ENCODE measurements at places on chromosomes 12 and 14.

DNA sequence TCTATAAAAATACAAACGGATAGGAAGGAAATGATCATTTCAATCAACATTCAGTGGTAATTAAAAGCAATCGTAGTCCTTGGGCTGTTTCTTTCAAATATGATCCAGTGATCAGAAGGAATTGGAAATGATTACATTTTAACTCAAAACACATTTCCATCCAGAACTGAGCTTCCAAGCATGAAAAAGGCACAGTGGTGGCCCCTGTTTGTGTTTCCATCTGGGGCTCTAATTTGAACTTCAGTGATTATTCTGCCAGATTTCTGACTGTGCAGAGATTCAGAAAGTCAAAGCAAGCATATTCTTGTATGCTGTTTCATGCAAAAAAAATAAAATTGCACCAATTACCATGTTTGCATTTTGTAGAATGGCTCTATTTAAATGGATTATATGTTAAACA, 157.0 kb upstream of the LMNTD1 start:
- no peak for DNase-seq

DNA sequence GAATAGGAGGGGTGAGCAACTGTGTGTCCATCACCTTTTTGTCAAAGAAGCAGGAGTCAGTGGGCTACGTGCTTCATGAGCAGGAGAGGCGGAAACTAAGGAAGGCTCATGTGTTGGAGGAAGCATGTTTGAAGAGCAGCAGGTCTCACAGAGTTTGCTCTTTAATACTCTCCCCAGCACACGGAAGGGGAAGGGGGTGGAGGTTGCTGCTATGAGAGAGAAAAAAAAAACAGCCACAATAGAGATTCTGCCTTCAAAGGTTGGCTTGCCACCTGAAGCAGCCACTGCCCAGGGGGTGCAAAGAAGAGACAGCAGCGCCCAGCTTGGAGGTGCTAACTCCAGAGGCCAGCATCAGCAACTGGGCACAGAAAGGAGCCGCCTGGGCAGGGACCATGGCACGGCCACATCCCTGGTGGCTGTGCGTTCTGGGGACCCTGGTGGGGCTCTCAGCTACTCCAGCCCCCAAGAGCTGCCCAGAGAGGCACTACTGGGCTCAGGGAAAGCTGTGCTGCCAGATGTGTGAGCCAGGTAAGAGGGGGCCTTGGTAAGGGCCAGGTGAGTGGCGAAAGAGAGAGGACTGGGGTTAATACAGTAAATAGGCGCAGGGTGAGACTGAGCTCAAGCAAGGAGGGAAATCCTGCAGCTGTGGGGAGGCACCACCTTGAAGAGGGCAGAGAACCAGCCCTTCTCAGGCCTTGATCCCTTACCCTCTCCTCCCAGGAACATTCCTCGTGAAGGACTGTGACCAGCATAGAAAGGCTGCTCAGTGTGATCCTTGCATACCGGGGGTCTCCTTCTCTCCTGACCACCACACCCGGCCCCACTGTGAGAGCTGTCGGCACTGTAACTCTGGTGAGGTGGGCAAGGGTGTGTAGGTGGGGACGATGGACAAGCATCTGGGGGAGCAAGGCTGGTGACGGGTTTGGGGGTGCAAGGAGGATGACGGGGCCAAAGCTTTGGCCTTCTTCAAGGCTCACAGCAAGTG, at the start of gene CD27:
CD27 (plus strand) TSS at position 252 of the 985 bp plus-strand sequence; CDS start at position 393, 141 bp downstream.
- no peak for DNase-seq

DNA sequence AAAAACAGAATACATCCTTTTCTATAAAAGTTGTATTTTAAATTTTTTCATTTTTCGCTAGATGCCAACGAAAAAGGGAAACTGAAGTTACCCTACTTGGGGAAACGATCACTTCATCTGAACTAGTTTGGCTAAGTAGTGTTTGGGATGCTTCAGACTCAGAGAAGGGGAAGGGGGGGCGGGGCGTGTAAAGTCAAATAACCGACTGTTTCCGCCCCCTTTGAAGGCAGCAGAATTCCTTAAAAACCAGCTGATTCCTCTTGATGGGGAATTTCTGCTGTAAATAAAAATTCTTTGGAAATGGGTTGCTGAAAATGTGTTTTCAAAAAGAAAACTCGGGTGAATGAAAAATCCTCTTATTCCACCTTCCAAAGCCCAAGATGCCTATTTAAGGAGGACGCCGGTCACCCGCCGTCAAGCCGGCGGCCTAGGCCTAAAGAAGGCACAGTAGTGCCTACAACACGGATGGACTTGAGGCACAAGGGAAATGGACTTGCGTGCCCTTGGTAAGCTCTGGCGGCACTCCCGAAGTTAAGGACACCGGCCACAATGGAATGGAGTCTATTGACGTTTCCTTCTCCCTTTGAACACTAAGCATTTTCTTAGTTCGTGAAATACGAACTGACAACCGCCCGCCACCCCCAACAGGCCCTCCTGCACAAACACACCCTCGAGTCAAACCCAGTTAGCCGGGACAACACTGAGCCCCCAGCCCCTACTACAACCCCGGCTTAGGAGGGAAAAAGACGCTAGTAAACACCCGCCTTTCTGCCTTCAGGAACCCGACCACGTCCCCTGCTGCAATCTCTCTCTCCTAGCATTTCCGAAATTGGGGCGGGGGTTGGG, 1.9 kb downstream of the ATXN2 start:
- DNase-seq, result no peak

DNA sequence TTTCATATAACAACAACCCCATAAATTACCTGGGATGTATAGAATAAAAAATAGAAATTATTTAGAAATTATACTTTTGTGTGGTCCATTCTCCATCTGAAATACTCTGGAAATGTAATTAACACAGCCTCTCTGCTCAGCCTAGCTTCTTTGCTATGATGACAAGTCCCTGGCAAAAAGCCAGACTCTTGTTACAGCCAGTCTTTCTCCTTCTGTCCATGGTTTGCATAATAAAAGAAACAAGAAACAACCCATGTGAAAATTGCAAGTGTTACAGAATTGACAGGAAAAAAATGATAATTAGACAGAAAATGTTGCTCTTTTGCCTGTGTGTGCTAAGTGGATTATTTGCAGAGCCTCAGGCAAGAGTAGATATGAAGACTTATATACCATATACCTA, 61.3 kb downstream of the C12orf50 start:
- no peak for DNase-seq

GRCh38 chr12:65368055-65368454, 89.6 kb downstream of the MSRB3 start:
- DNase-seq, result no peak

- no peak for DNase-seq
These were observed 29.3 kb downstream of the CD9 start for GRCh38 chr12:6229224-6230218.

DNA sequence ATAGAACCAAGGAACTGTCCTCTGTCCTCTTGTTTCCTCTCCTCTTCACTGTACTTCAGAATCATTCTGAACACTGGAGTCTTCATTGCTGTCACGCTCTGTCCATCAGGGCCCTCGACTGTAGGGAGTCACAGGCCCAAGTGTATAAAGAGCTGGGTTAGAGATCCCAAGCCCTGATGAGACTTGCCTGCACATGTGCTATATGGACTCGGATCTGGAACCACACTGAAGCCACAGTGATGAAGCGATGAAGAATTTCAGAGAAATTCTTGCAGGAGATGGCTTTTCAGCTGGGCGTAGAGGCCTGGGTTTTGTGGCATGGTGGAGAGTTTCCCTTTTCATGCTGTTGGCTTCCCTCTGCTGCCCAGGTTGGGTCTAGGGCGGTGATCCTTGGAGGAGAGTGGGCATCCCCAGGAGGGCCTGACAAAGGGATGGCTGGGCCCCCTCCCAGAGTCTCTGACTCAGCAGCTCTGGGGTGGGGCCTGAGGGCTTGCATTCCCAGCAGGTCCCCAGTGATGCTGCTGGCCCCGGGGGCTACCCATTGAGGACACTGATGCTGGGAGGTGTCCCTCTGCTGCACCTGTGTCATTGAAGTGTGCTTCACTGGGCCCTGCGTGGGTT, 39.6 kb upstream of the YY1 start:
- no peak for DNase-seq

DNA sequence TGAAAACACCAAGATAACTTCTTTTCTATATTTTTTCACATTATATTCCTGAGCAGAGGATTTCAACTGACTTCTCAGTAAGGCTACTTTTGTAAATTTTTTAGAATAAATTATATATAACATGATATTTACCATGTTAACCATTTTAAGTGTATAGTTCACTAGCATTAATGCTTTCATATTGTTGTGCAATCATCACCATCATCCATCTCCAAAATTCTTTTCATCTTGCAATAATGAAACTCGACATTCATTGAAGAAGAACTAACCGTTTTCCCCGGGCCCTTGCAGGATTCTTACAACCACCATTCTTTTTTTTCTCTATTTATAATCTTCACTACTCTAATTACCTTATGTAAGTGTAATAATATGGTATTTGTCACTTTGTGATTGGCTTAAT, 1036.1 kb downstream of the LRFN5 start:
- DNase-seq, result no peak

GRCh38 chr12:127607146-127607725, 659.7 kb upstream of the TMEM132C start:
- DNase-seq, result no peak

DNA sequence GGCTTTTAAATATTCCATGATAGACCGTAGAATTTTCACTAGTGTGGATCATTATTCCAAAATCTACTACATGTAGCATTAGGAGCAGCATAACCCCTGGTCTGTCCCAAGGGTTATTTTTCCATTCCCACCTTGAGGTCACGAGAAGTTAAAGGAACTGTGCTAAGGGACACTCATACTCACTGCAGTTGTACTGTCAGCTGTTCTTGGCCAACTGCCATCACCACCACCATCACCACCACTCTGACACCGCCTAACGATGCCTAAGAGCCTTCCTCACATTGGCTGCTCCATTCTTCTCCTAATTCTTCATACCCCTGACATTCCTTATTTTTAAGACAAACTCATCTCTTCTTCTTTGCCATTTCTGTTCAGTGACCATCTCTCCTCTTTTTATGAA, 13.4 kb upstream of the PTGDR start:
- no peak for DNase-seq

- no peak for DNase-seq
These were observed 30.3 kb upstream of the FAM222A start for GRCh38 chr12:109683316-109683715.

All from stimulated activated CD8-positive, alpha-beta memory T cell treated with anti-CD3 and anti-CD28 coated beads, Interleukin-4, amount 100 ng/mL, for 4 hours (primary cell).